ENCODE measurements at places on chromosomes 16 and 17.

DNA sequence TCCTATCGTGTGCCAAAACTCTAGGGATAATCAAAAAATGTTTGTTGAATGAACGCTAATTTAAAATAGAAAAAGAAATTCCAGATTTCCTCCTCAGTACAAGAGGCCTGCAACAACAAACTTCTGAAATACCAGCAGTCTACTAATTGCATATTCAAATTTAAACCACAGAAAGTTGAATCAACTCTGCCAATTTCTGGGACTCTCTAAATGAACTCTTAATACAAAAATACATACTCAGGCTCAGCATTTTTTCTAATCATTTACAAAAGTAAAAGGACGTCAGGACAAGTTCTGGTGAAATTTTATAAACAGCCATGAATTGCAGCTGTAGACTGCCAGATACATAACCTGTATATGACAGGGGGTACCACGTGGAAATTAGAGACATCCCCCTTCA lies 49.0 kb downstream of the KANSL1 start:
- DNase-seq, result no peak

- no peak for DNase-seq
Observed at GRCh38 chr17:45628019-45628418, 137.5 kb upstream of the PLEKHM1 start.

GRCh38 chr16:88838566-88838965 lies 18.2 kb downstream of the GALNS start:
- no peak for DNase-seq

DNA sequence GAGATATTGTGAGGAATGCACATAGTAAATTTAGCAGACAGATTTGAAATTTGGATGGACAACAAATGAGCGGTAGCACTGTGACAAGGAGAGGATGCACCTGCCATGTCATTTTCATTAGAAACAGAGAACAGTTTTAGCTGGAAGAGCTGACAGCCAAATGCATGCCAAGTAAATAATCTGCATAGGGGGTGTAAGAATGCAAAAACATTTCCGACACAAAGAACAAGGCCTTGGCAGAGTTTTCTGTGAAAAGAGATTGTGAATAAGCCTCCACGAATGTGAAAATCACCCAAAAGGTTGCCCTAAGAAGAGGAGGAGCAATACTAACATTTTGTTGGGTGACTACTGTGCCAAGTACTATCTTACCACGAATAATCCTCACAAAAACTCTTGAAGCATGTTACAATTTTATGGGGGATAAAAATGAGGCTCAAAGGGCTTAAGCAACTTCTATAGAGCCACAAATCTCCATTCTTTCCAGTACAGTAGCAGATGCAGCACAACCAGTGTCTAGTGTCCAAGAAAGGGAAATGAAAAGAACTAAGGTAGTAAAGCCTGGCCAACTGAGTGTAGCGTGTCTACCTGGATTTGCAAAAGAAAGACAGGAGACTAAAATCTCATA lies 28.3 kb downstream of the TMEM100 start:
- no peak for DNase-seq

- peak; percentile 65 for DNase-seq
Observed at GRCh38 chr17:34235389-34236028, 19.6 kb upstream of the CCL2 start.

All from EL (cell line).